NCI-H1105 treated with DMSO at 0.1 percent for 48 hours (cell line): ENCODE measurements at places on chromosomes 11 and 22.

GRCh38 chr11:114284021-114284420, 12.2 kb upstream of the NNMT start:
- DNase-seq = peak; percentile 92

DNA sequence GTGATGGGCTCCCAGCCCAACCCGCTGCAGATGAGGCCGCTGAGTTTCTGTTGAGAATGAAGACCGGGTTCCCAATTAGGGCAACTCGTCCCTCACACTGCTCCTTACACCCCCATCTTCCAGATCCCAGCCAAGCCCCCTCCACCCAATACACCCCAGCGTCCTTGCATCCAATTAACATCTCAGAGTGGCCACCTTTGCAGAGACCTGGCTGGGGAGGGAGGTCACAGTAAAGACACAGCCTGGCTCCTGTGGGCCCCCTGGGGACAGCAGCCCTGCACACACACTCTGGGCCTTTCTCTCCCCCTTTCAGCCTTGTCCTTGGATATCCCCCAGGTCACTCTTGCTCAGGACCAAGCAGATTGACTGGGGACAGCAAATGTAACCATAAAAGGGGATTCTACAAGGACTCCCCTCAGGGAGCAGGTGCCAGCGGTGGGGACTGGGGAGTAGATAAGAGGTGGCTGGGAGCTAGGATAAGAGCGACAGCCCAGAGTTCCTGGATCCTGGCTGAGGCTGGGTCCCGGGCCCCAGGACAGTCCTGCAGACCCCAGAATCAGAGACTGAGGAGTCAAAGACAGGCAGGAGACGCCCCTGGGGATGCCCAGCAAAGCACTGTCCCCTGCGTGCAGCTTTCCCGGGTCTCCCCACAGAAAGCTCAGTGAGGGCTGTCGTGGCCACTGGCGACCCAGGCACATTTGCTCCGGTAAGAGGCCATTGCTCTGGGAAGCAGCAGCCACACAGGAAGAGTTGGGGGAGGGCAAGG, 8.4 kb downstream of the APOBEC3A start:
- DNase-seq = no peak

GRCh38 chr22:40453671-40454070, 83.3 kb downstream of the SGSM3 start:
- DNase-seq = no peak

DNA sequence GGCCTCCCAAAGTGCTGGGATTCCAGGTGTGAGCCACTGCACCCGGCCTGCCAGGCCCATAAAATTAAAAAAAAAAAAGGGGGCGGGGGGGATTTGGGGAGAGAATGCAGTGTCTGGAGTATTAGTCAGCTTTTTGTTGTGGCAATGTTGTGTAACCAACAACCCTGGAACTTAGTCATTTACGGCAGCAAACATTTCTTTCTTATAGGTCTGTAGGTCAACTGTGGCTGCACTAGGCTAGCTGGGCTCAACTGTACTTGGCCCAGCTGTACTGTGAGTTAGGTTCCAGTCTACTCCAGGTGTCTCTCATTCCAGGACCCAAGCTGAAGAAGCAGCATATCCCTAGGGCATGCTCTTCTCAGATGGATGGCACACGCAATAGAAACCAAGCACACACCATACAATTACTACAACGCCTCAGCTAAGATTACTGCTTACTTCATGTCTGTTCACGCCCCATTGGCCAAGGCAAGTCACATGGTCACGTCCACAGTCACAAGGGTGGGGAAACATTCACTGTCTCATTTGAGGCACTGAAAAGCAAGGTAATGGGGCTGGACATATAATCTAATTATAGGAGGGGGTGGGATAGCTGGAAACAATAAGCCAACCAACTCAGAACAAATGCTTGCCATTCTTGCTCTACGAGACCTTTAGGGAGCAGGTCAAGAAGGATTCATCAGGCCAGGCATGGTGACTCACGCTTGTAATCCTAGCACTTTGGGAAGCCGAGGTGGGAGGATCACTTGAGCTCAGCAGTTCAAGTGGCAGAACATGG, 10.4 kb upstream of the SPINDOC start:
- no peak for DNase-seq

DNA sequence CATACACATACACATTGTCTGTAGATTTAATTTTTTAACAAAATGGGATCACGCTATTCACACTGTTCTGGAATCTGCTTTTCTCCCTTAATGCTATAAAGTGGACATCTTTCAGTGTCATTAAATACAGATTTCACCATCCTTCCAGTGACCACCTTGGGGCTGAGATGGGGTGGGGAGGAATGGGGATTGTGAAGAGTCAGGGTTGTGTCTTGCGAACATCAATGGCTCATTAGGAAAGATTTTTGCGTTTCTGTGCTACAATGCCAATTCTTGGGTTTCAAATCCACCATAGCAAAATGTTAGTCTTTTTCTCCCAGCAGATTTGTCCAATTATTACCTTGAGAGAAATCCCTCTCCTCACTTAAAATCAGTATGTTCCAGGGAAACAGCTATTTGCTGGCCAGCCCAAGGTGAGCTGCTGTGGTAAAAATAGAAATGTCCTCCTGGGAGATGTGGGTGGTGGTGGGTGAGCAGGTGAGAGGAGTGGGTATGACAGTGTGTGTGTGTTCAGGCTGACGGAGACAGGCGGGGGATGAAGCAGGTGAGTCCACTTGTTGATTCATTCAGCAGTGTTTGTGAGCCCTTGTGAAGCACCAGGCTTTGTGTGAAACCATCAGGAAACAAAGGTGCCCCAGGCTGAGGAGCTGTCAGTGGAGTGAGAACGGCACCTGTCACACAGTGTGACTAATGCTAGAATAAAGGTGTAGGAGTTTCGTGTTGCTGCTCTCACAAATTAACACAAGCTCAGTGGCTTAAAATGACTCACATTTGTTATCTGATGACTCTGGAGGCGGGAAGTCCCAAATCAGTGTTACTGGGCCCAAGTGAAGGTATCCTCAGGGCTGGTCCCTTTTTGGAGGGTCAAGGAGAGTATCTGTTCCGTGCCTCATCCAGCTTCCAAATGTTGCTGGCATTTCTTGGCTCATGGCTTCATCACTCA, 1.7 kb upstream of the CBX6 start:
- DNase-seq = peak; percentile 61

DNA sequence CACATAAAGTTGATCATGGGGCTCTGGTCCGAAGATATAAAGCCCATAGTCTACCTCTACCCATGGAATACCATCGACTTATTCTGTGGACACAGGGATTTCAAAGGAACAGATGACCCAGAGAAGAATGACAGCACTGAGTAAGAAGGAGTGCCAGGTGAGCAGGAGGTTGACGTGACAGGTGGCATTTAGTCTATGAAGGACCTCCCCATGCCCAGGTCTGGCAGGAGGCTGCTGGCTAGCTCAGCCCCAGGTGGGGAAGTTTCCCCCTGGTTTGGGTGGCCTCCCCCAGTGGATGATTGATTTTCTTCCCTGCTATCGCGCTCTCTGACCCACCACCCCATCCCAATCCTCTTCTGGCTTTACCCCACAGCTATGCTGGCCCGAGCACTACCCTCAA, 39.1 kb downstream of the KCNC1 start:
- no peak for DNase-seq

GRCh38 chr11:69295995-69296889, 2.3 kb downstream of the MYEOV start:
- DNase-seq = no peak

DNA sequence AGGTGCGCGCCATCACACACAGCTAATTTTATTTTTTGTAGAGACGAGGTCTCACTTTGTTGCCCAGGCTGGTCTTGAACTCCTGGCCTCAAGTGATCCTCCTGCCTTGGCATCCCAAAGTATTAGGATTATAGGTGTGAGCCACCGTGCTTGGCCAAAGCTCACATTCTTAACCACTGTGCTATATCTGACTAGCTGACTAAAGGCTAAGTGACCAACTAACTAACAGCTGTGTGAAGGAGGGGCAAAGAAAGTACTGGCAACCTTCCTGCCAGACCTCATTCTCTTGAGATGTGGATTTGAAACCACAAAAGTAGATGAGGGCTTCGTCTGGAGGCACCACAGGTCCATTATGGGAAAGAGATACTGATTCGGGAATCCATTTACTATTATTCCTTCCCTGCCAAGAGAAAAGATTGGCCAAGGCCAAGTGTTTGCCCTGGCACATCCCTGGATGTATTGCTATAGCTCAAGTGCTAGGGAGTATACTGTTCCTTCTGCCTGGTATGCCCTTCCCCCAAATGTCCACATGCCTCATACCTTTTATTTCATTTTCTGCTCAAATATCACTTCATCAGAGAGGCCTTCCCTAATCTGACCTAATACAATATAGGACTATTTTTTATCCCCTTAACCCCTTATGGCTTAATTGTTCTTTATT, 52.7 kb upstream of the RRM1 start:
- no peak for DNase-seq

DNA sequence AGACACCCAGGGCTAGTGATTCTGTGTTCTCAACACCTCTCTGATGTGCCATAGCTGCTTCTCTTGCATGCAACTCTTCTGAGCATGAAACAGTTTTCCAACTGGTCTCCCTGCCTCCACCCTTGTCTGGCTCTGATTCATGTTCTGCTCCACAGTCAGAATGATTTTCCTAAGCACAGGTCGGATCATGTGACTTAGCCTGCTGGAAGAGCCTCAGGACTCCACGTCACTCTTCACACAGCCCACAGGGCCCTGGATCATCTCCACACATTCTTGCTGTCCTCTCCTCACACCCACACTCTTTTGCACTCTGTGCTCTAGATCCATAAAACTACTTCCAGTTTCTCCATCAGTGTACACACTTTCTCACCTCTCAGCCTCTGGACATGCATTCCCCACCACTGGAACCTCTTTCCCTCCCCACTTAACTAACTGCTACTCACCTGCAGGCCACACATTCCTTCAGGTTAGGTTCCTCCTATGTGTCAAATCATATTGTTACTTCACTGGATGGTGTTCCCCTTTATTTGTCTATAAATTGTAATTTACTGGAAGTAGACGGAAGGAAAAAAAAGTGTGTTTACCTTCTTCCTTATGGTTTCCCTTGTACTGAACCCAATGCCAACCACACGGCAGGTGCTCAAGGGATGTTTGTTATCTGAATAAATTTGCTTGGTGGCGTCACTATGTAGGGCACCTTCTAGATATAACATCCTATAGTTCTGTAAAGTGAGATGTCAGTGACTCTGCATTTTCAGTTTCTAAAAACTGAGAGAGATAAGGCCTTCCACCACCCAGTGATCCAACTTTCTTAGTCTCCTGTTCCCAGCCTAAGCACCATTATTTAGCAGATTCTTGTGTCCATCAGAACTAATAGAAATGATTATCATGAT, 133.7 kb downstream of the ETS1 start:
- DNase-seq = no peak

DNA sequence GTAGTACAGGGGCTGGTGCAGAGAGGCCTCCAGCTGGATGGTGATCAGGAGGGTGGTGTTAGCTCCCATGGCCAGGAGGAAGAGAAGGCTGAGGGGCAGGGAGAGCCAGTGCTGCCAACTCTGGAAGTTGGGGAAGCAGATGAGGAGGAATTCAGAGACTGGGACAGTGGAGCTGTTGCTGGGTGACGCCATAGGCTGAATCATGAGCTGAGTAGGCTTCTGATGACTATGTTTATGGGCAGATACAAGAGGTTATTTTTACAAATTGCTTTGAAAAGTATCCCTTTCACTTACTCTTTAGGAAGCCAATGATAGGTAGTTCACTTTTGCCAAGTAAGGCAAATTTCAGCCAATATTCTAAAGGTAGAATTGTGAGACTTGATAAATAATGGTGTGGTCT, 3.1 kb downstream of the OR56A1 start:
- DNase-seq = no peak

- no peak for DNase-seq
Observed at GRCh38 chr11:46387919-46388618, 3.5 kb downstream of the CHRM4 start.

DNA sequence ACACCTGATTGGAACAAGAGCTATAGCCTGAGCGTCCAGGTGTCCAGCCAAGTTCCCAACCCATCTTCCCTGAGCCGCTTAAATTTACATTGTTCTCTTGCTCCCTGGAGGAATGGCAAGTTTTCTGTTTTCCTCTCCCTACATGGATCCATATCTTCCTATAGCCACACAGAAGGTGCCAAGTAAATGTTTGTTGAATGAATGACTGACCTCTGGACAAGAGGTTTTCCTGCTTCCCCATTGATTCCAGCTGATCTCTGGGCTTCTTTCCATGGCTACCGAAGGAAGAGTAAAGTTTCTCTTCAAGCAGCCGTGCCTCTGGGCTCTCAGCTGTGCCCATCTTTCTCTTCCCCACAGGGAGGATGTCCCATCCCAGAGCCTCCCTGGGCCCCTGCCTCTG, 107.5 kb downstream of the MICAL2 start:
- DNase-seq = no peak

- DNase-seq = no peak
Observed at GRCh38 chr11:70483077-70483861, 84.9 kb downstream of the CTTN start.

DNA sequence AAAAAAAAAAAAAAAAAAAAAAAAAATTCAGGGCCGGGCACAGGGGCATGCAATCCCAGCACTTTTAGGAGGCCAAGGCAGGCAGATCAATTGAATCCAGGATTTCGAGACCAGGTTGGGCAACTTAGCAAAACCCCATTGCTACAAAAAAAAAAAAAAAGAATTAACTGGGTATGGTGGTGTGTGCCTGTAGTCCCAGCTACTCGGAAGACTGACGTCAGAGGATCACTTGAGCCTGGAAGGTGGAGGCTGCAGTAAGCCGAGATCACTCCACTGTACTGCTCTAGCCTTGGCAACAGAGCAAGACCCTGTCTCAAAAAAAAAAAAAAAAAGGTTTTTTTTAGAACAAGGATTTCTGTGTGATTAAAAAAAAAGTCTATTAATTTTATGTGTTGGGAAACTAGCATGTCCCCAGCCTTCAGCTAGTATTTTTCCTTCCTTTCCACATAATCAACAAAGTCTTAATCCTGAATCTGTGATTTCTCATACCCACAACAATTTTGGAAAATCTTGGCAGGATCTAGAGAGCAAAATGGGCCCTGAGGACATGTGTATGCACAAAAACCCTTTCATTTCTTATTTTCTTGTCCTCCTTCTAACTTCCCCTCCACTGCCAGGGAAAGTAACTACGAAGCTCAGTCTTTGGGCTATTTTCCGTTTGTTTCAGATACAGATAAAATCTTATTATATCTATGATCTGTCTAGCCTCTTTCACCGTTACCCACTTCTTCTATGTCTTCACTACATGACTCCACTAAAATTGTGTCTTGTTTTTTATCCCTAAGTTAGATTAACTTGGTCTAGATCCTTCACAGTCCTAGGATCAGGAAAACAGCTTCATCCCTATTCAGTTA, 5.7 kb upstream of the AMBRA1 start:
- no peak for DNase-seq

DNA sequence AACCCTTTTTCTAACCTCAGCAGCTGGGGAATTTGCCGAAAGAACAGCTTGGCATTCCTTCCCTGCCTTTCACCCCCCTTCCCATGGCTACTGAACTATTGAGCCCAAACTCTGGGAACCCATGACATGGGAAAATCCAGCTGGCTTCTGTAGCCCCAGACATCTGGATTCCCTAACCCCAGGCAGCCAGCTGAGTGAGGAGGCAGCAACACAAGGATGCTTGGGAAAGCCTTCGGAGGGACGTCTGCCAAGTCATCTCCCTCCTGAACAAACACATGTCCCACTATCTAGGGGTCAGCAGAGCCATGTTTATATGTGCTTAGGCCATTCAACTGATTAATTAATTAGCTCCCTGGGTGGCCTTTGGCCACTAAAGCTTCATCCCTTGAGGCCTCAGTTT, 21.6 kb downstream of the LRRC55 start:
- no peak for DNase-seq

GRCh38 chr22:17772249-17772957, 1.9 kb downstream of the BID start:
- DNase-seq = no peak
